Activated CD4-positive, alpha-beta T cell treated with anti-CD3 and anti-CD28 coated beads, Interleukin-2, Interleukin-6, amounts not matched to agents 100 ng/mL and 50 ng/mL, durations not matched to agents 16 hours and 8 hours (primary cell): ENCODE measurements at places on chromosomes 3 and 15.

GRCh38 chr15:58472821-58473581 lies 41.2 kb downstream of the LIPC start:
- DNase-seq, result peak; percentile 61

DNA sequence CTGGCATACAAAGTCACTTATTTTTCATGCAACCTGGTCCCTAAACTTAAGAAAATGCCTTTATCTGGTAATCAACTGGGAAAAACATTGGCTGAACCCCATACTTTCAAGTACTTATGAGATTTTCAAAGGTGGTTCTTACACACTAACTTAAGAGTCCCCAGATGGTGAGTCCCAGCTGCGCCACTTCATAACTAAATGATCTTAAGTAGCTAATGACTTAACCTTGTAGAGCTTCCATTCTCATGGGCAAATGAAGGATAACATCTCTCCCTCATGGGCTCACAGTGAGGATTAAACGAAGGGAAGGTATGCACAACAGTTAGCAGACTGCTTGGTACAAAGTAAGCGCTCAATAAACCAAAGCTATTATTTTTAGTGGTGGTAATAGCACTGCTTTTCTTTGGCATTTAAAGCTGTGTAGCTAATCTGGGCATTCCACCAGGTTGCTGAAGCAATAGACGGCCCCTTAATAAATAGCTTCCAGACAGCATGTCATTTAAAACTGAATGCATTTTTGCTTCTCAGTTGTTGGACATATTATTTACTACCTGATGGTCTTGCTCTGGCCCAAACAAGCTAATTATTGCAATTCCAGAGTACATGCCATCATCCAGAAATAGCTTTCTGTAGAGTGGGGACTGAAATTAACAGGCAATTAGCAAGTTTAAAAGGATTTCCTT lies 55.4 kb downstream of the LIPC start:
- DNase-seq, result no peak

DNA sequence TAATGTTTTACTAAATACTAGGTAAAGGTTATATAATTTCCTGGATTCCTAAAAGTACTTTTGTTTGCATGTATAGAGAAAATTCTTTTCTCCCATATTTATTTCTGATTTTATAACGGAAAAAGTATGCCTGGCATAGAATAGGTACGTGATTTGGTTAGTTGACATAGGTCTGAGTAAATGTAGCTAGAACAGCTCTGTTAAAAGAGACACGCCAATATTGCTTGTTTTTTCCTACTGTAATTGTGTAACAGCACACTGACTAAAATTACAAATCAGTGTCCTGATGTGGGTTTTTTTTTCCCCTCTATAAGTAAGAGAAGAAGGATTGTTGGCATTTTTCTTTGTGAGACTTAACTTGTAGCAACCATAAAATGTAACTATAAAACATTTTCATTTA lies 26.7 kb downstream of the KLHL24 start:
- DNase-seq, result no peak

- DNase-seq, result no peak
Measured at GRCh38 chr3:123084738-123085237, 18.0 kb downstream of the PDIA5 start.

GRCh38 chr3:108189440-108189839 lies 32.8 kb downstream of the IFT57 start:
- no peak for DNase-seq

DNA sequence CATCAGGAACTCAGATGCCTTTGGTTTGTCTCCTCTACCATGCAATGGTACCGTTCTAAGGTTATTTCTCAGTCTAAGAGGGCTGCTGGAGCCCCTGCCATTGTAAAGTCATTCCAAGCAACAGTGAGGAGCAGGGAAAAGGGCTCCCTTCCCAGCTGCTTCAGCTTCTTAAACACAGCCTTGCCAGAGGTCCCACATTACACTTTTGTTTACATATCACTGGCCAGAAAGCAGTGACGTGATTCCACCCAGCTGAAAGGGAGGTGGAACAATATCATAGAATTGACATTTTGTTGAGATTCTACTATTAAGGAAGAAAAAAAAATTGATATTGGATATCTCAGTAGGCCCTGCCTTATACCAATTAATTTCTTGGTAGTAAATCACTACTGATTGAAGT lies 194.6 kb downstream of the SUCLG2 start:
- no peak for DNase-seq

DNA sequence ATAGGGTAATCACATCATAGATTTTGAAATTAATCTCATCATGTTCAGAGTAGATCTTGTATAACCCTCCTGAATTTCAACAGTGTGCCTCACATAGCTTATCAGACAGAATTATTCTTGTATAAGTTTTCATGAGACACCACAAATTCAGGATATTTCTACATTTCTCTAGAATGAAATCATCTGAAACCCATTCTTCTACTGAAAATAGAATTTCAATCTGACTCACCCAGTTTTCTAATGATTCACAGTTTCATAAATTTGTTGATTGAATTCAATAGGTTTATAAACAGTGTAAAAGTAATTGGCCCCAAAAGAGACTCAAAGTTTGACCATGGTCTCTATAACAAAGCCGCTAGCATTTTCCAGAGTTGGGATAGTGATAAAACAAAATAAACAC lies 1082.6 kb upstream of the EPHA6 start:
- no peak for DNase-seq

GRCh38 chr3:60094392-60094947 lies 1044.6 kb upstream of the CFAP20DC start:
- no peak for DNase-seq

- no peak for DNase-seq
Measured at GRCh38 chr3:97983933-97984491, 11.8 kb upstream of the RIOX2 start.

GRCh38 chr15:42483677-42484076 lies 7.3 kb downstream of the ZNF106 start:
- DNase-seq, result no peak

- DNase-seq, result no peak
Measured at GRCh38 chr3:187210545-187211327, 13.4 kb downstream of the RTP1 start.

DNA sequence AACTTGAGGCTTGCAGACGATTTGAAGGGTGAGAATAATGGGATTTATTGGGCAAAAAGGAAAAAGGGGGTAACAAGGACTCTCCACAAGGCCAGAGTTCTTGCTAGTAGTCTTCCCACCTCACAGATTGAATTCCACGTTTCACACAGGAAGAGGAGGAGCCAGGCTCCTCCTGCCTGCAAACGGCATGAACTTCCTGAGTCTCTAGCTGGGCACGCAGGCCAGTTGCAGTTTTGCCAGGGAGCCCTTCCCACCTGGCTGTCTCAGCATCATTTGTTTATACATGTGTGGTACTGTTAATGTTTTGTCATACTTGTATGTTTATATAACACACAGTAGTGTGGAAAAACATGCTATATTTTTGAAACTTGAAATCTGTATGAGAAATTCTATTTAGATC lies 155.0 kb downstream of the NLGN1 start:
- DNase-seq, result no peak
